ENCODE measurements at places on chromosomes 7 and 10.
A peak's percentile ranks its signal among the peaks of the same experiment; 100 is the strongest.

DNA sequence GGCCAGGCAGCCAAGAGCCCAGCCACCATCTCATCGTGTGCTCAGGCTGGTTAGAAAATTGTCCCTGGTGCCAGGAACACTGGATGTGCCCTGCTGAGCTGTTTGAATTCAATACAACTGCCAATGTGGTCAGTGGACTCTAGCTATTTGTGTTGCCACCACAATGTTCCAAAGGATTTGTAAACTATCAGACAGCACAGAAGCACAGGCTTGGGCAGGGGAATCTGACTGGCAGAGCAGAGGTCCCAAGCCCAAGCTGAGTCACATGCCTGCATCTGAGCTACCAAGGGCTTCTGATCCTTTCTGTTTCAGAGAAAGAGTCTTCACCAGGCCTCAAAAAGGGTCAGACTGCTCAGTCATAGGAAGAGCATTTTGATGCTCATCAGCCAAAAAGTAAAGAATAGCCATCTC is 232.1 kb upstream of the SEMA3C start:
- no peak for DNase-seq

- no peak for DNase-seq
Observed at GRCh38 chr7:78900806-78901205, 552.7 kb downstream of the MAGI2 start.

DNA sequence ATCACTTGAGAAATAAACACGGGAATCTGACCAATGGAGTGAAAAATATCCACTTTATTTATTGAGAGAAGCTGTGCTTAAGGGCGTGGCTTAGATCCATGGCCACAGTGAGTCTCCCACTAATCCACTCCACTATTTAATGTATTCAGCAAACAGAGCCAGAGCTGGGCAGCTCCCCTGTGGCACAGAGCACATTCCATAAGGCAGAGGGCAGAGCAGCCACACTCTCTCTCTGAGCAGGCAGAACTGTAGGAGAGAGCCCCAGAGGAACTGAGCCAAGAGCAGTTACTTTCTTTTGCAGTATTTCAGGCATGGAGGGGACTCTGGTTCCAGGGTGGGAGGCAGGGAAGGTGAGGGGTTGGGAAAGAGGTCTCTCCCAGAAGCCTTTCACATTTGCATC is 106.0 kb downstream of the GALNT17 start:
- no peak for DNase-seq

GRCh38 chr10:73762915-73763314 is 18.7 kb downstream of the SEC24C start:
- DNase-seq = no peak

- no peak for DNase-seq
Observed at GRCh38 chr7:153886506-153887441, 165.4 kb upstream of the DPP6 start.

GRCh38 chr10:117860823-117861222 is 185.9 kb downstream of the RAB11FIP2 start:
- DNase-seq = no peak

GRCh38 chr10:9230625-9231024 is 1176.1 kb downstream of the GATA3 start:
- no peak for DNase-seq

DNA sequence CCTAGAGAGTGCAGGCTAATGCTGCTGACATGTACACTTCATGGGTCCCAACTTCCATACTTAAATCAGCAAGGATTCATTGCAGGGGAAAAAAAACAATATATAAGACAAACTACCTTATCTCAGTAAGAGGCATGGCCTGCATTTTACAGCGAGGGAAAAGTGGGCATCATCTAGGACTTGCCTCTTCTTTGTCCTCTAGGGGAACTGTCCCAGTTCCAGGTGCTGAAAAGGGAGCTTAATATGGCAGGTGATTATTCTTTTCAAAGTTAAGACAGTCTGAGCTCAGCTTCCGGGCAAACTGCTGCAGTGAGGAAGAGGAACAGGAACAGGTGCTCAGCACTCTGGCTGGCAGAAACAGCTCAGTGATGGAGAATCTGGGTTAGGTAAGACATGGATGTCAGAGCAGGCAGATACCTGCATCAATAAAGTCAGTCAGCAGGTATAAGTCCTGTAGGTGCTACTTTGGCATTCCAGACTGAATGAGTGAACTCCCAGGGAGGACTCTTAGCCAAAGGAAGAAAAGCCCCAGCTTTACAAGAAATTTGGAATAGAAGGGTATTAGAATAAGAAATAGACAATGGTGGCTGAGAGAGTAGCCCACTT is 147.2 kb downstream of the TMEM178B start:
- no peak for DNase-seq

DNA sequence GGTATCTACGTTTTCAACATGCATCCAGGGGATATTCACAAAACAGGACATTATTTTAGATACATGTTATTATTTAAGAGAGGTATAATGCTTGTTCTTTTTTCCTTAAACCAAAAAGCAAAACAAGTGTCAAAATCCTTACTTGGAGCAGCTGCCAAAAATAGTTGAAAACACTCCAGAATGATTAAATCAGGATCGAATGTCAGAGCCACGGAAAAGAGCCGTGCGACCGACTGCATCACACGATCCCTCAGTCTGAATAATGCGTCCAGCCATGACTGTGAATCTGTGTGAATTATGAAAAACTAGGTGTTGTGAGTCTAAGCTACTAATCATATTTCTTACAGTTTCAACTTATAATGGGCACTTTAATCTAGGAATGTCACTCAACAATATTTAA is 126.0 kb downstream of the PARD3 start:
- no peak for DNase-seq

DNA sequence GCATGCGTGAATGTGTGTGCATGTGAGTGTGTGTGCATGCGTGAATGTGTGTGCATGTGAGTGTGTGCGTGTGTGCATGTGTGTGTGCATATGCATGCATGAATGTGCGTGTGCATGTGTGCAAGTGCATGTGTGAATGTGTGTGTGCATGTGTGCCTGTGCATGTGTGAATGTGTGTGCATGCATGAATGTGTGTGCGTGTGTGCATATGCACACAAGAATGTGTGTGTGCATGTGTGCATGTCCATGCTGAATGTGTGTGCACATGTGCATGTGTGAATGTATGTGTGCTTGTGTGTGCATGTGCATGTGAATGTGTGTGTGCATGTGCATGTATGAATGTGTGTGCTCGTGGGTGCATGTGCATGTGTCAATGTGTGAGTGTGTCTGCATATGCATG is 42.1 kb upstream of the NUB1 start:
- no peak for DNase-seq

- peak; percentile 51 for DNase-seq
Observed at GRCh38 chr10:69800109-69800508, 1.6 kb upstream of the COL13A1 start.

DNA sequence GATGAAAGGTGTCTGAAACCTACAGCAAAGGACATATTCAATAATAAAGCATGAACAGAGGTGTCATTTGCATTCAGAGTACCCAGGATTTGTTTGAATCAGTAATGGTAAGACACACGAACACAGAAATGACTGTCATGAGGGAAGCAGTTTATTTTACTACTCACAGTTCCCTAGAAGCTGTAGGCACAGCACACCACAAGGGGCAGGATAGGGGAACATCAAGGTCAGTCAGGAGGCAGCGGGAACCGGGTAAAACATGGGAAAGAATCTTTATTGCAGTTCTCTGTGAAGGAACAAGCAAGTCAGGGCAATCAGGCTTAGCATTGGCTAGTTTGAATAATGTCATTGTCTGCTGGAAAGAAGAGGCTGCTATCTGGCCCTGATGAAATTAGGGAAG is 70.2 kb upstream of the PDSS1 start:
- no peak for DNase-seq

DNA sequence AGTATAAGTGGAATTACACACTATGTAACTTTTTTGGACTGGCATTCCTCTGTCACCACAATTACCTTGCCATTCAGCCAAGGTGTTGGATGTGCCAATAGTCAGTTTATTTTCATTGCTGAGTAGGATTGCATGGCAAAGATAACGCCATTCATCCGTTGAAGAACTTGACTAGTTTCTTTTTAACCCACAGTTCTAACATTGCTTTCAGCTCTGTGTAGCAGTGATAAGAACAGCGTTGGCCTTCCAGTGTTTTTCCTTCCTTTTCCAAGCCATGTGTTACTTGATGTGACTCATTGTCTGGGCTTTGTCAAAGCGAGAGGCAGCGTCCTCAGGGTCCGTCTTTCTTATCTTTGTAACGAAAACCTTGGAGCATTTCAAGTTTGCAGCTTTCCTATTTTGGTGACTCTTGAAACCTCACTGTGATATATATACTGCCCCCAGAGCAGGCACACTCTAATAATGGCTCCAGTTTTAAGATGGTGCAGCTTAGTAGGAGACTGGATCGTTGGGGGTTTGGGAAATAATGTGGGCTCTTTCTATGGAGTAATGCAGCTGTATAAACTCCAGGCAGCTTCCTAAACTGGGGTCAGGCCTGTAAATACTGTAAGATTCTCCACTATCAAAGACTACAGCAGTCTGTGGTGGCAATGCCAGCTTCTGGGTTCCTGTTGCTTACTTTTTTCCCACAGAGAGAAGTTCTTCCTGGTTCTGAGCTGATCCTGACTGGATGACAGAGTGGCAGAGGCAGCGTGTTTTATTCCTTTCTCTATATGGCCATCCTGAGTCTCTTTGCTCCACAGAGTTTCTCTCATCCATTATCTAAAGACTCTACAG is 41.7 kb downstream of the AKR1E2 start:
- no peak for DNase-seq

- no peak for DNase-seq
Observed at GRCh38 chr10:127911218-127911866, 4.4 kb downstream of the PTPRE start.

- no peak for DNase-seq
Observed at GRCh38 chr10:117298219-117298618, 57.3 kb downstream of the SLC18A2 start.

DNA sequence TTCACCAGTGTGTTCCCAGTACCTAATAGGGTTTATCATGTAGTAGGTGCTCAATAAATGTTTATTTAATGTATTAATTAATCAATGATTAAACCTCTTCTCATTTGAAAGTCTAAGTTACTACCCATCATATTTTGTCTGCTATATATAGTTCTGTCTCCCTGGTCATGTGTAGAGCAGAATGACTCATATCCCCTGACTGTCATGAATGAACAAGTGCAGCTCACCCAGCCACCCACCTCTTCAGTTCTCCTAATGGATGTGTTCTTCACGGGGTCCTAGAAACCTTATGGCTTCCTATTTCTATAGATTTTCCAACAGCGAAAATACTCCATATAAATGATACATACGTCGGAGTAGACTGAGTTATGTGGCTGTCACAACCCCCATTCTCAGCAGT is 64.5 kb downstream of the HIF1AN start:
- DNase-seq = no peak

DNA sequence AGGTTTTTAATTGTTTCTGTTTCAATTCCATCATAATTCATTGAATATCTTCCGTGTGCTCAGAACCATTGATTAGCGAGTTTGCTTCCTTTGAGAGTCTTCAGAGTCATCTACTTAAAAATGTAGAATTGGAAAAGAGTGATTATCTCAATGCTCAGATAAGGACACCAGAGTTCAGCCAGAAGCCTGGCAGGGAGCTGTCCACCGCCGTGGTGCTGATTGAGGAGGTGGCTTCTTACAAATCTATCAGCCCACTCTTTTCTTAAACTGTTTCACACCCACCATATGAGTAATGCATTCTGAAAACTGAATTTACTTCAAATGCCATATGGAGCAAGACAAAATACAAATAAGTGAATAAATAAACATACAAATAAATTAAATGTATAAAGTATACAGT is 79.3 kb downstream of the INSYN2A start:
- DNase-seq = peak; percentile 13

- DNase-seq = no peak
Observed at GRCh38 chr10:96491303-96491702, 22.4 kb downstream of the TLL2 start.

GRCh38 chr10:78464118-78464855 is 430.6 kb downstream of the RPS24 start:
- no peak for DNase-seq

DNA sequence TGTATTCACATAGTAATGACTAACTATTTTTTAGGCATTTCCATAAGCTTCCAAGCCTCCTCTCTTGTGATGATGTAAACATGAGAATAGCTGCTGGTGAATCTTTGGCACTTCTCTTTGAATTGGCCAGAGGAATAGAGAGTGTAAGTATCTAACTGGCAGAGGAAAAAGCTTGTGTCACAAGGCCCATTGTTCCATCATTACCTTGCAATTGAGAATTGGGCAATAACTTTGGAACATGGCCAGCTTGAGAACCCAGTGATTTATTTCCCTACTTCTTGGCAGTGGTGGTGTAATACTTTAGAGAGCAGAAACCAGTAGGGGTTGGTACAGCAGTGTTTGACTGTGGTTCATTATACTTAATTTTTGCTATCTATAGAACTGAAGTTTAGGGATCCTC is 12.0 kb downstream of the IFRD1 start:
- DNase-seq = peak; percentile 52

DNA sequence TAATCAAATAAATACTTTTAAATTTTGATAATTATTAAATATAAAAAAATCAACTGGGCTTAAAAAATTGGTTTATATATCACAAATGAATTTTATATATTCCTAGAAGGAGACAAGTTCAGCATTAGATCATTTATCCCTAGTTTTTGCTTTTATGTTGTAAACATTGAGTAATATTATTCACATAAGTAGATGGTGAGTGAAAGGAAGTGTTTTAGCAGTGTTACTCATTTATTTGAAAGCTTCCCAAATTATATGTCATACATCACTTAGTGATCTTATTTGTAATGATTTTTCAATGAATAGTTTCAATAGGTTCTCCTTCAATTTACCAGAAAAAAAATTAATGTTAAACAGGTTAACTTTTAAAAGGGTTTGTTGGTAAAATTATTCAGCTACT is 15.8 kb downstream of the KLLN start:
- no peak for DNase-seq

DNA sequence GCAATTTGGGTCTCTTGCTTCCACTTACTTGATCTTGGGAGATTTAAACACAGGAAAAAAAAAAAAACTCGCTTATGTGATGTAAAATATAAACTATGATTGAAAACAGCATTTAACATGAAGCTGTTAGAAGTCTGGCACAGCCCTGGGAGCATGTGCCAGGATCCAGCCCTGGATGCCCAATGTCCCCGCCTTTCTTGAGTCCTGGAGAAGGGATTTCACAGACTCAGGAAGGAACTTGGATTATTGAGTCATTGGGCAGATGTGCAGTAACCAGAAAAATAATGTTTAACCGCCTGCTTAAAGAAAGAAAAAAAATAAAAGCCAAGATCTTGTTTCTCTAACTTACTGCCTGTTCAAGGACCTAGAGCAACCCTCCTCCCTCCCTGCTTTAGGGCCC is 3.7 kb upstream of the JCAD start:
- DNase-seq = no peak
